ENCODE measurements at places on chromosomes 5 and 9.

- no peak for DNase-seq
These were observed 46.6 kb downstream of the ATP10B start for GRCh38 chr5:160805376-160805775.

DNA sequence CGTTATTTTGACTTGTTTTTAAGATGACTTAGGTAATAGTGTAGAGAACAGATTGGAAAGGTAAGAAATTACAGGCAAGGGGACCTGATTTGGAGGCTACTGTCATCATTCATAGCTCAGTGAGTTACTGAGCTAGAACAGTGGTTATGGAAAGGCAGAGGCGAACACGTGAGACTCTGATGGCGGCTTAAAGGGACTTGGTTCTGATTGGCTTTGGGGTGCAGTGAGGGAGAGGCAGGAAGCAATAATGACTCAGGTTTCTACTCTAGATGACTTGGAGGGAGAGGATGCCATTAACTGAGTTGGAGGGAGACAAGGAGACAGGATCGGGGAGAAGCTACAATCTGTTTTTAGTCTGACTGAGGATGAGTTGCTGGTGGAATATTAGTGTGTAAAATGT, 3.0 kb downstream of the F2RL2 start:
- DNase-seq = no peak

GRCh38 chr5:5031665-5032064, 108.5 kb upstream of the ADAMTS16 start:
- no peak for DNase-seq

DNA sequence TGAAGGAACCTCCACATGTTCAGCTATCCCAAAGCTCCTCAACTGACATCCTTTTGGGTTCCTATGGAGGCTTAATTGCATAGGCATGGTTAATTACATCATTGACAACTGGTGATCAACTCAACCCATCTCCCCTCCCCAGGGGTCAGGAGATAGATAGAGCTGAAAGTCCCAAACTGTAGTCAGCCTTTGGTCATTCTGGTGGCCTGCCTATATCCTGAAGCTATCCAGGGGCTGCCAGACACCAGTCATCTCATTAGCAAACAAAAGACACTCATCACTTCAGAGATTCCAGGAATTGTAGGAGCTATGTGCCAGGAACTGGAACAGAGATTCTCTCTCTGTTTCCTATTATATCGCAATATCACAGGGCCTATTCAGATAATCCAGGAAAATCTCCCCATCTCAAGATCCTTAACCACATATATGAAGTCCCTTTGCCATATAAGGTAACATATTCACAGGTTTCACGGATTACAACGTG, 646.5 kb upstream of the GRAMD2B start:
- DNase-seq = no peak

DNA sequence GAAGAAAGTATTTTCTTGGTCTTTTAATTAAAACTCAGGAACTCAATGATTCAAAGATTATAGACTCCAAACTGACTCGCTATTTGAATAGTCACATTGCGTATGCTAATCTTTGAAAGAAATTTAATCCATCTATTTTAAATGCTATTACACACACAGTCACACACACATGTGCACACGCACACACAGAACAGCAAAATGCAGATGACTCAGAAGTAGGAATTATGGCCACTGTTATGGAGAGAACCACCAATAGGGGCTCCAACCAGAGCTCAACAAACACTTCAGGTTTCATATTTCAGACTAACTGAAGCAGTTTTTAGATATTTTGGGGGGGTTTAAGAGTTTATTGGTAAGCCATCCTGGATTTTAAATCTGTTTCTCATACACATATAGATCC, 1917.9 kb downstream of the EFNA5 start:
- DNase-seq = no peak

DNA sequence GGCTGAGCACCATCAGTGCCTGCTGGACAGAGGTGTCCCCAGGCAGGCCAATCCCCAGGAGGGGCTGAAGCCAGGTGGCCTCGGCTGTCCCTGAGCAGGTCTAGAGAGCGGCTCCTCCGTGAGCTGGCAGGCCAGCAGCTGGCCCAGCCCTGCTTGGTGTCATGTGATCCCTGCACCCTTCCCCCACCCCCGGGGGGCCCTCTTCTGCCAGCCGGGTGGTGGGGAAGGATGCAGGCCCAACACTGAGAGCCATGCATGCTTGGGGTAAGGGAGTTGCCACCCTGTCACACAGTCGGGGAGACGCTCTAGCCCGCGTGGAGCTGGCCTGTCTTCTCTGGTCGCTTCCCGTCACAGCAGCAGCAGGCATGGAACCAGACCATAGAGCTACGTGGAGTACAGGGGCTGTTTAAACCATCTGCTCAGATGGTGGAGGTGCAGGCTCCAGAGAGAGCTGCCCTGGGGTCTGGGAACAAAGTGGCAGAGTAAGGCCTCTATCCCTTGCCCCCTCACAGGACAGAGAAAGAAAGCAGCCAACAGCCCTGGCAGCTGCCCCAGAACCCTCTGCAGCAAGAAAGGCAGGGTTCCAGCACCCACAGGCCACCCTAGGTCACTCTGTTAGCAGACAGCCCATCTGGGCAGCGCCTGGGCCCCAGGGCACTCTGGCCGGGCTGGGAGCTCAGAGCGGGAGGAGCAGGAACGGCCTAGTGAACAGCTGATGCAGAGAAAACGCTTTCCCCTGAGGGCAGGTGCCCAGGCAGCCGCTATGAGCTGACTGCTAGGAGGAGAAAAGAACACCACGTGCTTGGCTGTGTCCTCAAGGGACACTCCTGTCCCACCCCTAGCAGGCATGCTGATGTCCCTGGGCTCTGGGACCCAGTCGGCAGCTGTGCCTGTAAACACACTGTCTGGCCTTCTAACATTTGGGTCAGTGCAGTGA, 6.8 kb downstream of the RALGDS start:
- DNase-seq = no peak

DNA sequence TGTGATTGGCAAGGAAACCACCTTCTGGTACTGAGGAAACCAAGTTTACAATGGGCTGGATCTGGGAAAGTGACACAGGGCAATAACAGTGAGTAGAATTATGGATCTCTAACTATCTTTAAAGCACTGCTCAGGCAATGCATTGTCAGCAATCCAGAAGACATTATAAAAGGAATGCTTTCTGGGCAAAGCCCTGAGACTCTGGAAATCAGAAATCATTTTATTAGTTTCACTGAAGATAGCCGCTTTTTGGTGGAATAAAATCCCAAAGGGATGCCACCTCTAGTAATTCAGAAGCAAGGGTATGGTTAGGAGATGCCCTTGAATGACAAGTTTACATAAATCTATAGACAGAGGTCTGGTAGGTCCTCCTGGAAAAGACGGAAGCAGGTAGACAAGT, 211.1 kb downstream of the DMRT2 start:
- no peak for DNase-seq

DNA sequence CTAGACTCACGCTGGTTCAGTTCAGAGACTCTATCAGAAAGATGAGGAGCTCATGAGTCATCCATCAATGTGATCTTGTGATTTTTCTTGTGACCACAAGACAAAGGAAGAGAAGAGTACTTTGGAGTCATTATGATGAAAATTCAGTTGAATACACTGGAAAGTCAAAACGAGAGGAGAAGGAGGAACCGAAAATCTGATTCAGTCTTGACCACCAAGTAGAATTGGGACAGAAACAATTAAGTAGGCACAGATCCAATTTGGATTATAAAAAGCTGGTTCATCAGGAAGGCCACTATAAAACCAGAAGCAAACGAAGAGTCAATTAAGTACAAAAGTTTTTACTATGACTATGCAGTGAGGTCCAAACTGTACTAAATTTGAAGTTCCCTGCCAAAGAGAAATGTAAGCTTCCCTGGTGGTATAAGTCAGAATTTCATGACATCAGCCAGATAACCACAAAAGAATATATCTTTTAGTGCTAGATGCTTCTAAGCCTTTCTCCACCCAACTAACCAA, 90.9 kb downstream of the THBS4 start:
- no peak for DNase-seq
